ENCODE measurements at places on chromosomes 2 and 18.

- no peak for DNase-seq
Measured at GRCh38 chr2:122132147-122132691, 376.8 kb downstream of the TSN start.

DNA sequence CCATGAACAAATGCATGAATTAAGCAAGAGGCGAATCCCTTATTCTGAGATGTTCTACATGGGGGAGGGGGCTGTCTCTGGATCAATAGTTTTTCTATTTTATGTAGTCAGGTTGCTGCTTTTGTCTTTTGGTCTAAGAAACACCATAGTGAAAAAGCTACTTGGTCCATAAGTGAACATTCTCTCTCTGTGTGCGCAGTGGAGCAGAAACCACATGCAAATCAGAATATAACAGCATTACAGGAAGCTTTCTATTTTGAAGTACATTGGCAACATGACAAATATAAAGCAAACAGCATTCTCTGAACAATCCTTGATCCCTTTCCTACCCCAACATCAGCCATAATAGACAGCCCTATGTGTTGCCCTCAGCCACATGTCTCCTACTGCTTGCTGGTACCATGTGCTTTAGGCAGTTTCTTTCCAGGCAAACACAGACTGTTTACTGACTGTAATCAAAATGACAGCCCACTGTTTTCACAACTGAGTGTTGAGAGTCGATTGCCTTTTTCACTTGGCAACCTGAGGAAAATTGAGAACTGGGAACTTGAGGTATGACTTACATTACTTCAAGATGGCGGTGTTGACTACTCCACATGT is 10.6 kb downstream of the SCN3A start:
- DNase-seq = no peak

GRCh38 chr2:43576981-43577892 is 18.6 kb downstream of the THADA start:
- DNase-seq = peak; percentile 50

DNA sequence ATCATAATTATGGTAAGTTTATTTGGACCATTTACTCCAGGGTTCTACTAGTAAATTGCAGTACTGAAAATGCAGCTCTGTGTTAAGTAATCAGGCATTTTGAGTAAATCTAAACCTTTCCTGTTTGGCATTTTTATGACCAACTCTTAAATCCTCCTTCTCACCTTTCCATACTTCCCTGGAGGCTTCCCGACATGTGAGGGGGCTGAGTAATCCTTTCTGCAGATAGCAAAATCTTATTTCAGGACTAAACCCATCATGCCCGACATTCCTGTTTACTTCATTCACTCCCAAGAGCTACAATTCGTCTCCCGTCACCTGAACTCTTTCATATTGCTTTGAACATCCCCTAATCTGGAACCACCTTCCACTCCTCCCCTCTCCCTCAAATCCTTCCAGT is 296.6 kb downstream of the IKZF2 start:
- DNase-seq = no peak

- DNase-seq = no peak
Measured at GRCh38 chr2:102622646-102623045, 3.3 kb downstream of the SLC9A2 start.

DNA sequence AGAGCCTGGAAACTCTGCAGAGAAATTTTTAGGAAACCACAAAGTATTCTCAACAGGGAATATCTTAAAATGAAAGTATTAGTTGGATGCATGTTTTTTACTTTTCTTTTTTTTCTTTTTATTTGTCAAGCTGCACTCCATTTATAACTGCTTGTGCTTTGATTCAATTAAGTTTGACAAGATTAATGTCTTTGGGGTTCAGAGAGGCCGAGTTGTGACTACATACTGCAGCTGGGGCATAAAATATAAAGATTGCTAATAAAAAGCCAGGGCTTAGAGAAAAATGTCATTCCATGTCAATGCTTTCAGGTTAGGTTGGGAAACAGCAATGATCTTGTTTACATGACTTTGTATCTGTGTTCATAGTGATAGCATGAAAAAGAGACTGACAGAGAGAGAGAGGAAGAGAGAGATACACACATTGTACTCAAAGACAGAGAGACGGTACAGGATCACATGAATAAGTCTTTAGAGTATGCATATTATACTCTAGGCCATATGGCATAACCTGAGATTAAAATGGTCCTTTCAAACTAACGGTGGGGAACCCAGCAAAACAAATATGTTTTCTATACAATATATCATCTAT is 1022.3 kb upstream of the CNTNAP5 start:
- DNase-seq = no peak

GRCh38 chr18:6504605-6505497 is 90.1 kb upstream of the L3MBTL4 start:
- no peak for DNase-seq

- no peak for DNase-seq
Measured at GRCh38 chr2:119464981-119465380, 33.3 kb downstream of the TMEM37 start.

DNA sequence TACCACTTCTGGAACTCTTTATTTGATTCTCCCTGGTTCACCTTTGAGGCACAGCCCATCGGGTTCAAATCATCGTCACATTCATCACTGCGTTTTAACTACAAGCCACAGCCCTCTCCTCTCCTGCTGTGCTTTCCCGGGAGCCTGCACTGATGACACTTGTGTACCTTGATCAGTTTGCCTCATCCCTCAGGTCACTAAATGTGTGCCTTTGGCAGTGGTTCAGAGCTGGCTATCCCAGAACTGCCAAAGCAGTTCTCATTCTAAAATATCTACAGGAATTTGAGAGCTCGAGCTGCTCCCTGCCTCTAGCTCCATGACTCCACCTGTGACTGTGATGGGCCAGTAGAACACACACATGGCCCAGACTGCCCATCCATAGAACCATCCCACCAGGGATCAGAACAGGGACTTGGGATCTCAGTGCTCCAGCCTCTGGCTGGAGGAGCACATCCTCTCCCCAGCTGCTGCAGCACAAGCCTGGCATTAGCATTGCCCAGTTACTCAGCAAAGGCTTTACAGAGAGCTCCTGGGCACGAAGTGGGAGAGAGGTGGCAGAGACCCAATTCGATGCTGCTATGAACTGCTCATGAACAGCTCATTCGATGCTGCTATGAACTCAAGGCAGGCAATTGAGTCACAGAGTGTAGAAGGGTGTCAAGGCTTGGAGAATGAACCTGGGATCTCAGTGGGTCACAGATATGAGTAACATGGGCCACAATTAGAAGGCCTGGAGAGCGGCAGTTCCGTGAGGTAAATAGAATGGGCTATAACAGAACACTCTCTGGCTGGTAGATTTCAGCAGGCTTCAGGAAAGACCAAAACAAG is 41.9 kb downstream of the EVA1A start:
- no peak for DNase-seq

DNA sequence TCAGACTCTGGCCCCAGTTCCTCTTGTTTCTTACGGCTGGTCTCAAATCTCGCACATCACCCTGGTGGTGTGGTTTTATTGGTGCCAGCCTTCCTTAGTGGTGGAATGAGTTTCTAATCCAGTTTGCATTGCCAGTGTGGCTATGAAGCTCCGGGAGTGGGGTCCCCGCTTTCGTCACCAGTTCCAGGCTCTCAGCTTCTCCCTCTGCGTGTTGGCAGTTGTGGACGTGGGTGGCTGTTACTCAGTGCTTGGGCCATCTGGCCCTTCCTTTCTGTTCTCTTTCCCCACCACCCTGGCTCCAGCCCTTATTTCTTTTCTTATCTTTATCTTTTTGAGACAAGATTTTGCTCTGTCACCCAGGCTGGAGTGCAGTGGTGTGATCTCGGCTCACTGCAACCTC is 30.1 kb downstream of the EFR3B start:
- DNase-seq = no peak

GRCh38 chr2:95106081-95106480 is 15.5 kb downstream of the MRPS5 start:
- DNase-seq = no peak

DNA sequence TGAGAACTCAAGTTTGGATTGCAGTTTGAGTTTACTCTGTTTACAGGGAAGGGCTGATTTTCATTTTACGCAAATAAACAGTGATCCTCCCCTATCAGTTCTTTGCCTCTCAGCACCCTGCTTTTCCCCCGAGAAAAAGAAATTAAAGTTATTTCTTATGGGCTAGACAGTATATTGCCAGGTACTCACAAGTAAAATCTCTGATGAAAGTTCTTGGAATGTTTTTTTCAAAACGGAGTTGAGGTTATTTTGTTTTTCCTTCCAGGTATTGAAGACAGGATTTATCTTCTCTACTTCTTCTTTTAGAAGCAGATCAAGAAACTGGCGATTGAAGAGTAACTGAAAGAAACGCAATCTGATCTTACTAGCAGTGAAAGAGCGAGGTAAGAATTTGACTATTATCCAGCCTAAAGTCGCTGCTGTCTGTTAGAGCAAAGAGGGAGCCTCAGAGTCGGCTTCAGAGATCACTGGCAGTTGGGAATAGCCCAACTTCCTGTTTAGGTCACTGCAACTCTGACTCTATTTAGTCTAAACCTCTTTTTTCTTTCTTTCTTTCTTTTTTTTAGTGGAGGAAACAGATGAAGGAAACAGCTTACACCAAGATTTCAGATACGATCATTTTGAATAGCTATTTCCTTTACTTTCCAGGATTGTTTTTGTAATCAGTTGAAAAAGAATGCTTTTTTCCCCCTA is at the start of gene TFPI:
TFPI (minus strand) TSS at position 425 of the 693 bp plus-strand sequence. CDS start 50,667 bp downstream, outside the sequence.
- no peak for DNase-seq

- no peak for DNase-seq
Measured at GRCh38 chr2:9112079-9112721, 94.4 kb upstream of the ASAP2 start.
